ENCODE measurements at places on chromosomes 16 and 17. TPM values are rescaled to one million over a fixed set of nuclear protein-coding genes. Genes with fewer than 3 reads are reported as not detected.
A peak's percentile ranks its signal among the peaks of the same experiment; 100 is the strongest.

The VMP1 gene
- polyA plus RNA-seq, result 202 TPM

DNA sequence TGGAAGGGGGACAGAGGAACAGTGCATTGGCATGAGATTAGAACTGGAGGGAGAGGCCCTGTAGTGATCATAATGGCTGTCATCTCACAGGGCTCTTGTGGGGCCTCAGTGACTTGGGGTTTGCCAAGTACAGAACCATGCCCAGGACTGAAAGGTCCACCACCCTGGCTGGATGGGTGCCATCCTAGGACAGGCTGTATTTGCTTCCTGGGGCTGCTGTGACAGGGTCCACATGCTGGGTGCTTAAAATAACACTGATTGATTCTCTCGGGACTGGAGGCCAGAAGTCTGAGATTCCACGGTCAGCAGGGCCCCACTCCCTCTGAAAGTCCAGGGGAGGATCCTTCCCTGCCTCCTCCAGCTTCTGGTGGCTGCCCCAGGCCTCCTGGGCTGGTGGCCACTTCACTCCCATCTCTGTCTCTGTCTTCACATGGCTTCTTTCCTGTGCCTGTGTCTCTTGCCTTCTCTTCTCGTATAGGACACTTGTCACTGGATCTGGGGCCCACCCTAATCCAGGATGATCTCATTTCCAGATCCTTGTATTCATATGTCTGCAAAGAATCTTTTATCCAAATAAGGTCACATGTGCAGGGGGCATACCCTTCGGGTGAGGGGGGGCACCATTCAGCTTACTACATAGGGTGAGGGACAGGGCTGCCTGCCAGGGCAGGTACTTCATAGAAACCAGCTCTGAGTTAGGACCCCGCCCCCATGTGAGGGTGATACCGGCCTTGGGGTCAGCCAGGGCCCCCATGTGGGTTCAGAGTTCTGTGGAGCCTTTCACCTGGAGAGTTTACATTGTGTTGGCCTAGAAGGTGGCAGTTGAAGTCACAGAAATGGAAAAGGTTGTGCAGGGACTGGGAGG is 52.6 kb downstream of the USP22 start:
- no peak for DNase-seq
- H3K4me3 ChIP-seq, result no peak overlapping the region
- no peaks in the 10 kb centered on the region for H3K36me3 ChIP-seq
- H3K27ac ChIP-seq, result no peak overlapping the region
- H3K27me3 ChIP-seq, result no peaks in the 10 kb centered on the region

- no peaks in the 10 kb centered on the region for H3K27me3 ChIP-seq
- DNase-seq, result no peak
- H3K4me1 ChIP-seq, result peaks cover 5% of the 10 kb centered on the region
- H3K36me3 ChIP-seq, result no peaks in the 10 kb centered on the region
- no peak overlapping the region for H3K4me3 ChIP-seq
- no peak overlapping the region for H3K27ac ChIP-seq
Measured at GRCh38 chr17:44105941-44106340, 17.5 kb downstream of the HDAC5 start.

The OTOP3 gene
- 0.05 TPM for polyA plus RNA-seq

GRCh38 chr17:27319541-27320221 is 25.8 kb downstream of the WSB1 start:
- no peak for DNase-seq
- H3K27me3 ChIP-seq, result no peaks in the 10 kb centered on the region
- peaks cover 20% of the 10 kb centered on the region for H3K36me3 ChIP-seq
- H3K4me1 ChIP-seq, result no peaks in the 10 kb centered on the region
- H3K4me3 ChIP-seq, result no peak overlapping the region

- DNase-seq, result no peak
- no peak overlapping the region for H3K4me3 ChIP-seq
- peak overlapping the region; percentile 26 for H3K27ac ChIP-seq
- peaks cover 53% of the 10 kb centered on the region for H3K4me1 ChIP-seq
- H3K36me3 ChIP-seq, result no peaks in the 10 kb centered on the region
Measured at GRCh38 chr16:85330694-85331188, 218.5 kb upstream of the CIBAR2 start.

The HOXB7 gene
- polyA plus RNA-seq, result 1.0 TPM
